Jurkat, Clone E6-1 (cell line): ENCODE measurements at places on chromosomes 3 and 15.

DNA sequence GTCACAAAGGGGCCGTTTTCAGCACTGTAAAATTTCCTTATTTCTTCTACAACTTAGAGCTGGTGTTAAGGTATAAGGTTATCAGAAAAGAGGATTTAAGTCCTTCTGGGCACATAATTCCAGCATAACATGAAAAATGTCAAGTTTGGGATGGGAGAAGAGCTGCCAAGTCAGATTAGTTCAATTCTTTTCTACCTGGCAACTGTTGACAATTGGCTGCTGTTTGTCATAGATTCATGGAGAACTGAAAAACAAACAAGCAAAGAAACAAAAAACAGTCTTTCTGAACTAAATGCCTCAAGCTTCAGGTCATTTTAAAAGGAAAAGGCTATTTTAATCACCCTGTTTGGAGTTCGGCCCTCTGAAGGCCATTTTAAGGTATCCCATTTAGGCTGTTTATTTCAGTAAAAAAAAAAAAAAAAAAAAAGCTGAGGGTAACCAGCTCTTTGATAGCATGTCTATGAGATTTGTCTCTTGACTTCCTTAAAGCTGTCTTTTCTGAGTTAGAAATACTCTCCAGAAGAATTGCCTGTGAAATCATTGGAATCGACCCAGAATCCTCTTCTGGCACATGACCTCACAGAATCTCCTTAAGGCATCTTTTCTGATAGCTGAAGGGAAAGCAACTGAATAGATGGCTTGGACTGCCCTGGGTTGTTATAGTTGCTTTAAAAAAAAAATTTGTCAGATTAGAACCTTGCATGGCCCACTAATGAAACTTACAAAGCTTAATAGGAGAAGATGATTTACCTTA is 173.3 kb downstream of the SEMA6D start:
- no peak for DNase-seq

DNA sequence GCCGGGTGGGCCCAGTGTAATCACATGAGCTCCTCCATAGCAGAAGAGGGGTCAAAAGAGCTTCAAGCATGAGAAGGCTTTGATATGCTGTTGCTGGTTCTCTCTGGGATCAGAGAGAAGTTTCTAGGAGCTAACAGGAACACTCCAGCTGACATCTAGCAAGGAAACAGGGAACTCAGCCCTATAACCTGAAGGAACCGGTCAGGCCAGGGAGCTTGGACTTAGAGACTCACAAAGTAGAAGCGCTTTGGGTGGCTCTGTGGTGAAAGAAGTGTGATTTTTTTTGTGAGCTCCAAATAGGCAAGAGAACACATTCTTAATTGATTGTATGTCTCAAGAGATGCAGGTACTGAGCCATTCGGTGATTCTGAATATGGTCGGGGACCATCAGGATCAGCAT is 26.2 kb upstream of the EPHB1 start:
- DNase-seq, result no peak

DNA sequence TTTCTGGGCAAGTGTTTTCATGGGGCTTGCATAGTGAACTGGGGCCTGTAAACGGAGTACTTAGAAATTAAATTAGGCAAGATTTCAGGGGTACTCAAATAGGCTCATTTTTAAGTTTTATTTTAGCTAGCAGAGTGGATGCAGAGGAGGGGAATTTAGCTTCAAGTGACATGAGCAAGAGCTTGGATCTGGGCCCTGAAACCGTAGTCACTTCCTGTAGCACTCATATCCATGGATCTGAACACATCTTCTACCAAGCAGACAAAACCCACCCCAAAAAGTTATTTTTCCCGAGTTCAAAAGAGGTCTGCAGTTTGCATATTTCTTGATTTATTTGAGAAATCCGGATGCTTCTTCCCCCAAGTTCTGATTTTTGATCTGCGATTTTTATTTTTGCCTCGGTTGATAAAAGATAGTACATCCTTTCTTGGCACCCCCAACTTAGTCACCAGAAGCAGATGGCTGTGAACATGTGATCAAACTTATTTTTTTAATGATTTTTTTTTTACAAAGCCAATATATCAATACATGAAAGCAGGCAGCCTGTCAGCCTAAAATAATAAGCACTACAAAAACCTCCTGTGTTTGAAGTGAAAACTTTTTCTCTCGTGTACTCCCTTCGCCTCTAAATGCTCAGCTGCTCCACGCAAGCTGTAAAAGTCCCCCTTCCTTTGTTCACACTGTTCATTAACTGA is 36.6 kb upstream of the STT3B start:
- DNase-seq, result no peak

GRCh38 chr15:63752075-63752684 is 81.6 kb downstream of the HERC1 start:
- DNase-seq, result peak; percentile 61

DNA sequence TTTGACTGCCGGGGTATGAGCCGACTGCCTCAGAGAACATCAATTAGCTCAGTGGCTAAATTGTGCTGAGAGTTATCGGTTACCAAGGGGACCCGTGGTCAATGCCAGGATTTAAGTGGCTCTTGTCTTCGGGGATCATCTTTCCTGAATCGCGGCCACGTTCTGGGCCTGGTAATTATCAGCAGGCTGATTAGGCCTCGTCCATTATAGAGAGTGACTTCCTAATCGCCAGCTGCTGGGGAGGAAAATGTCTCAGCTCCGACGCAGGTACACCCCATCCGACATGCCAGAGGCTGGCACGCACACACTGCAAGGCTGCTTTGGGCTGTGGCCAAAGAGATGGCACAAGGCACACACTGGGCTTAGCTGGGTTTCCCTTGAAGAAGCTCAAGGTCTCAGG is 10.6 kb downstream of the TRH start:
- no peak for DNase-seq

DNA sequence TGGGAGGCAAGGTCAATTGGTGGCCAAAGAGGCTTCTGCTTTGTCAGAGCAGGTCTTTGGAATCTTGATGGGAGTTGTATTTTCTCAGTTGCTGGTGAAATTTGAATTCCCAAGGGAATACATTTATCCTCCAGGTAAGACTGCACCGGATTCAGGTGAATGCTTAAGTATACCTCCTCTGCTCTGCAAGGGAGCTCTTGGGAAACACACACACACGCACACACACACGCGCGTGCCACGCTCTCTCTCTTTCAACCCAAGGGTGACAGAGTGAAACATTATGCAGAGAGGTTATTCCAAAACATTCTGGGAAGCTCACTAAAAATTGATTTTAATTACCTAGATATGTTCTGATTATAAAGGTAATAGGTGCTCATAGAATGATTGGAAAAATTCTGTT is 33.7 kb downstream of the ST6GAL1 start:
- no peak for DNase-seq

DNA sequence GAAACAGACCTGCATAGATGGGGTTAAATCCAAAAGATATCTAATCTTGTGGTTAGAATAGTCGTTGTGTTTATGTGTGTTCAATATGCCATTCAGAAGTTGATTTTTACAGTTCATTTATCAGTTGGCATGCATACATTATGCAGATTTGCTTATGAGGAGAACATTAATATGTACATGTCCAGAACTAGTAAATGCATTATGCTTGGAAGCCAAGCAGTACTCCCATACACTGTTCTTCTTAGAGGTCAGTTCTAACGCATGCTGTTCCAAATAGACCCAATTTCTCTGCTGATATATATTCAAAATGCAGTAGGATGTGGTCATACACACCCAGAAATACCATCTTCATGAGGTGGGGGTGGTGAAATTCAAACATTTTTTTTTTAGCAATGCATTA is 956 bp downstream of the FGF12 start:
- no peak for DNase-seq
